ENCODE measurements at places on chromosomes 5 and 9. TPM values are rescaled to one million over a fixed set of nuclear protein-coding genes. Genes with fewer than 3 reads are reported as not detected.

- DNase-seq = no peak
These were observed 17.9 kb downstream of the PRLR start for GRCh38 chr5:35212122-35212982.

DNA sequence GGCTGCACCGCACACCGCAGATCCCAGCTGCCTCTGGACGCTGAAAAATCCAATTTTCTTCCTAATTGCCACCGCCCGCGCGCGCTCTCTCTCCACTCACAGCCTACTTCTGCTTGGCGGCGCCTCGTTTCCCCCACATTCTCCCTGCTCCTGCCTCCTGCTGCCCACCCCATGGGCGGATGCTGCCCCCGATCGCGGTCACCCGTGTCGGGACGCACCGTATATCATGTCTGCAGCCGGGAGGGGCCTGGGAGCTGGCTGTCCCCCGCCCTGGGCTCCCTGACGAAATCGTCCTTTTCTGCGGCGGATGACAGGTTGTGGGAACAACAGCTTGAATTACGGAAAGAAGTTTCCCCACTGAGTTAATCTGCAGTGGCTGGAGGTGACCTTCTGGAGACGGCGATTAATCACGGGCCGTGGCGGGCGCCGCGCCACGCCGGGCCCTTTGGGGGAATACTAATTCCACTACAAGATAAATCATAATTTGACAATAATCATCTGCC is 36.3 kb upstream of the PSD2 start:
- no peak for DNase-seq

- DNase-seq = no peak
These were observed 16.4 kb downstream of the RETREG1 start for GRCh38 chr5:16600397-16600796.

DNA sequence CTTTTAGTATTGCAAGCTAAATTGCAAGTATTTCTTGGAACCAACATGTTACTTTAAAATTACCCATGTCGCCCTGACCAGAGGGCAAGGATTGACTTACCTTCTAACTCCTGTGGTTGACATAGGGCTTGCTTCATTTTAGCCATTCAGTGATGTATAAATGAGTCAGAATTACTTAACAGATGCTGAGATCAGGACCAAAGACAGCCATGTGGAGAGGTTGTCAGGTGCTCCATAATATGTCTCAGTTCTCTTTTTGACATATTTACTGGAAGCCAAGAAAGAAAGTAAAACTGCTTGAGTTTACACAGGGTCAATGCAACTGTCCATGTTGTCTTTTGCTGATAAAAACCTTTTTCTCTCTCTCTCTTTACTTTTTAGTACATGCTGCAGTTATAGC is 33.2 kb downstream of the F2RL2 start:
- no peak for DNase-seq

GRCh38 chr9:21023861-21024260 is 7.6 kb downstream of the HACD4 start:
- no peak for DNase-seq

GRCh38 chr9:110933350-110934001 is 104.8 kb downstream of the LPAR1 start:
- DNase-seq = no peak

GRCh38 chr9:110546411-110546871 is 33.1 kb downstream of the SVEP1 start:
- no peak for DNase-seq

GRCh38 chr9:34502891-34503290 is 19.9 kb downstream of the ENHO start:
- no peak for DNase-seq

The TRPM6 gene
- 1.1 TPM for polyA plus RNA-seq

The OR1J2 gene
- polyA plus RNA-seq = not detected

The ACTBL2 gene
- not detected for polyA plus RNA-seq
